T-helper 17 cell (primary cell): ENCODE measurements at places on chromosomes 11 and 22.

DNA sequence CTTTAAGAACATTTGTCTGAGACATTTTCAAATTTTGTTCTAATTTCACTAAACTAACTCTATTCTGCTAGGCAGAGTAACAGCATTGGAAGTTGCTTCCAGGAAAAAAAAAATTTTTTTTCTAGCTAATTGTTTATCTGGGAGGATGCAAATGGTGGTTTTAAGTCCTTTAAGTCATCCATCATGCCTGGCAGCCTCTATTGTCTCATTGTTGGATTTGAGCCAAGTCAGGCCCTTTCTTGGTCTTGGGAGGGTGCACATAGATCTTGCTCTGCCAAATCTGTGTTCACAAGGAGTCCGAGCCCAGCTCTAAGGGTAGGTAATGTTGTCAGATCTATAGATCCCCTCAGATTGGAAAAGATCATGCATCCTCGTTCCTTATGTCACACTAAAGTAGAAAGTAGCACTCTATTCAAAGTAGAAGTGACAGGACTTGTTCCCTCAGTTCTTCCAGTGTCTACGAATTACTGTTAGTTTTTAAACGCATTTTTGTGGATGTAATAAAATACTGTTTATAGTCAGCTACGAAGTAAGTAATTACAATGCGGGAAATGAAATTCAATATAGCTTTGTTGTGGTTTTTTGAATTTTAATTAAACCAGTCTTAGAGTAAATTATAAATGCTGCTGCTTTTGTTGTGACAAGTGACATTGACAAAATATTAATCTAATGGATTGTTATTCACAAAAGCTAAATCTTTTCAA is 166.0 kb upstream of the RASSF10 start:
- DNase-seq: no peak

DNA sequence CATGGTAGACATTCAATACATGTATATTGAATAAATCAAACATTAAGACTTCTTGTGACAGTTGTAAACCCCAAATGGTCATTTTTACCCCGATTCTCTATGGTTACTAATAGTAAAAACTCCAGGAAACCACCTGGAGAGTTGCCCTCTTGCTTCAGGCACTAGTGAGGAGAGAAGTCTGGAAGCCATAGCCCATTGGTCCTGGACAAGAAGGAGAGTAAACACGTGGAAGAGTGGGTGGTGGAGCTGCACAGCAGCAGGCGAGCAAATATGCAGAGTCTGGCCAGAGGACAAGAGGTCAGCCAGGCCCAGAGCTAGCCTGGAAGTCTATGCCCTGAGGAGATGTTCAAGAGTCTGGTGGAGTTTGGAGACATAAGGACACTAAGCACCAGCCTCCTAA is 17.7 kb downstream of the DCHS1 start:
- no peak for DNase-seq

DNA sequence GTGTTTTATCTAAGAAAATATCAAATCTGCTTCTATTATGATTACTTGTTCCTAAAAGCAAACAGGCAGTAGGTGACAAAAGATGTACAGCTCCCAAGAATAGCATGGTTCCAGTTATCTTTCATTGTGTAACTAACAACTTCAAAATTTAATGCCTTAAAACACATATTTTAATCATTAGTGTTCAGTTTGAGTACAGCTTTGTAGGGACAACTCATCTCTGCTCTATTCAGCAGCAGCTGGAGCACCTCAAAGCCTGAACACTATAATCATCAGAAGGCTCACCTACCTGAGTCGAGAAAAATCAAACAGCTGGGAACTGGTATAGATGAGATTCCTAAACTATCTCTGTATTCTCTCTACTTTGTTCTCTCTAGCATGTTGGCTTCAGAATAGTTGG is 24.3 kb upstream of the OR5B12 start:
- no peak for DNase-seq

DNA sequence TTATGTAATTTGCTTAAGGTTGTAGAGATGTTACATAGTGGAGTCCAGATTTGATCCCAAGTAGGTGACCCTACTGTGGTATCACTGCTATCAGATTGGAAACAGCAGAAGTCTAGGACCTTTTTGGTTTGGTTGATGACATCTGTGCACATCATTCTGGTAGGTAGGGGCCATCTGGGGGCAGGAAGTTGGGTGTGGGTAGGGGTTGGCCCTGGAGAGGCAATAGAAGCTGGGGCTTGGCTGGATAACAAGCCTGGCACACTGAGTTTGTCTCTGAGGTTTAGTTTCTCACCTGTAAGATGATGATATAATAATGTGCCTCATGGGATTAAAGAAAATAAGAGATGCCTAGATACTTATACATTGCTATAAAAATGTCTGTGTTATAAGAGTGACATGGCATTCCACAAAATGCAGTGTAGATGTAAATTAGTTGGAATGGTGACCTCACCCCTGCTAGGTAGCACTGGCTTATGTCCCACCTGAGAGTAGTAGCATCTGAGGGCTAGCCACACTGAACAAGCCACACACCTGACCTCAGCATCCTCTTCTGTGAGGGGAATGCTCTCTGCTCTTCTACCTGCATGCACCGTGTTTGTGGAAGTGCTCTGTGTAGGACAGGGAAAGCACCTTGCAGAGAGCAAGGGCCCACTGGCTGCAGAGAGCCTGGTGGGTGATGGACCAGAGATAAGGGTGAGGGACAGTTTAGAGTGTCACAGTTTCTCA is 36.9 kb downstream of the PTPRJ start:
- no peak for DNase-seq

- no peak for DNase-seq
These were observed 514 bp upstream of the AMBRA1 start for GRCh38 chr11:46594374-46594700.

DNA sequence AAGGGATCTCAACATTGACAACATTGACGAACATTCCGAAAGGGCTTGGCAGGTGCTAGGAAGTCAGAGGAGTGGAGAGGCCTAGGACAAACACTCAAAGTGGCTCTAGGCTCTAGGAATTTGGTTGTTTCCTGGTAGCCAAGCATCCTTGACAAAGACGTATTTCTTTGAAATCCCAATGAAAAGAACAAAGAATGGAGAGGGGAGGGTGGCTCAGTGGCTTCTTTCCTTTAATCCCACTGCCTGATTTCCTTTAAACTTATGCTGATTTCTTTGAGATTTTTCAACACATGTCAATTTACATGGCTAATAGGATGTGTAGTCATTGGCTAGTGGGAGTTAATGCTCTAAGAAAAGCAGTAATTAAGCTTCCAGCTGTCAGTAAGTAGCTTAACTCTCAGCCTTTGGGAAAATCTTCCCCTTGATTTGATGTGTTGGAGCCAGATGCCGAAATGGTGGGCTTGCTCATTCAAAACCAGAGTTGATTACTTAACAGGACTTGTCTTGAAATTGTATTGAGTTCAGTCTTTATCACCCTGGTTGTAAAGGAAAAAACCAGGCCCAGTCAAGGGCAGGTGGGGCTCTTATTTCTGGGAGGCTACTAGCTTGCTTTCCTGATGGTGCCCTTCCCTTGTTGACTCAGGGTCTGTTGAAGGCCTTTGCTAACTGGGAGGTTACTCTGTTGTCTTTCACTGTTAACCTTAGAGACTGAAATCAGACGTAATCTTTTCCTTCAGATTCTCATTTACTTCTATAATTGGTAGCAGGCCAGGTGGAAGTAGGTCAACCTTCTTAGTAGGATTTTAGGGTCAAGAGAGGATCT is 44.6 kb upstream of the SORL1-AS1 start:
- no peak for DNase-seq

DNA sequence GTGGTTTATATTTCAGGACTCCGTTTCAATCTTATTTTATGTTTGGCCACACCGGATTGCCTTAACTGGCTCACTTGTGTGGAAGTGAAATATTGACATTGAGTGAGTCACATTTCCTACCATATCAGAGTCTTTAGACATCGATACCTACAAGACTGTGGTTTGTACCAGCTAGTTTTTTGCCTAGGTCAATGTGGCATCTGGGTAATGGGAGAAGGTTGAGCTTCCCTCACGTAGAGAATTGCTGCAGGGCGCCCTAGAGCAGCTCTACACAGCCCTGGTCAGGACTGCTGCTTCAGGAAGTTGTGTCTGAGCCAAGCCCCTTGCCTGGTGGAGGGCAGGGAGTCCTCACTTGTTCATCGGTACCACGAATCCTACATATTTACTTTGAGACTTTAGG is 1.6 kb downstream of the GRAMD1B start:
- DNase-seq: no peak

DNA sequence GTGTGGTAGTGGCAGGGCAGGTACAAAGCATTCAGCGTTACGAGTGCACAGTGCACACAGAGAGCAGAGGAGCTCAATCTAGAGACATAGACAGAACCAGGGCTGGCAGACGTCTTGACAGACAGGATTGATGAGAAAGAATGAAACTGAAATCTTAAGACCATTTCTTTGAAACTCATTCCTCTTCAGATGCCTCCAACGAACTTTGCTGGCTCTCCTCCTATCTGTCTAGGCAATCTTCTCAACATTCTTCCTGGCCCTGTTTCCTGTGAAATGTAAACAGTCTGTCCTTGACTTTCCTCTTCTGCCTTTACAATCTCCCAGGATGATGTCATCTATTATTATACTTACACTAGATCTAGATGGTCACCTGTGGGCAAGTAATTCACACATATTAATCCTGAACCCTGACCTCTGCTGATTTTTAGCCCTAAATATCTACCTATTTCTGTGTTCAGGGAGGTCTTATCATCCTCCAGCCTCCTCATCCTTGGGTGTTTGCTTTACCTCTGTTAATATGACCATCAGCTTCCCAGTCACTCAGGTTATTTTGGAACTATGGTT is 119.5 kb downstream of the ENTHD1 start:
- DNase-seq: no peak

DNA sequence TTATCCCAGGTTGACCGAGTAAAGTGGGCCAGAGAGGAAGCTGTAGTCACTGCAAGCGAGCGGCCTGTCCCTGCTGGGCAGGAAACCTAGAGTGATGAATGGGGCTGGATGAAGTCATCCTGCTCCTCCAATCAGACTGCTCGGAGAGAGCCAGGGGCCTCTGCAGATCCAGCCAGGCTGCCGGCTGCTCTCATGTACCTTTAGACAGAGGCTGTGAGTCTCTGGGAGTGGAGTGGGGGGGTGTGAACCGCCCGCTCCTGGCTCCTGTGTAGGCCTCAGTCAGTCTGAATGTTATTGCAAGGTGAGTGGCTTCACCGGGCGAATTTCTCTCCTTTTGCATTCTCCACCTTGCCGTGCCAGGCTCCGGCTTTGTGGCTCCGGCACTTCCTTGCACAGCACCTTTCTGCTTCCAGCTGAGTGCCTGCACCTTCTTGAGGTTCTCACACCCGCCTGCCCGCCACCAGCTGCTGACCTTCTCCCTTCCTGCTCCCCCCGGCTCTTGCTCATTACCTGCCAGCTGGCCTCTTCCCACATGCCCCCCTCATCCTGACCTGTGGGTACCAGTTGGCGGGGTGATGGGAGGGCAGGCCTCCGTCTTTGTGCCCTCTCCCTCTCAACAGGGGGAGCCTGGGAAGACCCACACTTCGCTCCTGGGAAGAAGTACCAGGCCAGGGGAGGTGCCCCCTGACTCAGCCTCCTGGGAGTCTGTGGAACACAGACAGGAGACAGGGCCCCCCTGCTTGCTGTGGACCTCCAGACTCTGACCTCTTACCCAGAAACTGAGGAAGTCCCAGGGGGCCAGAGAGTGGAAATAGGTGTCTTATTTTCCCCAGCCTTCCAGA is 79.9 kb downstream of the GRAMD1B start:
- DNase-seq: no peak

- DNase-seq: no peak
These were observed 3.9 kb downstream of the FRMD8 start for GRCh38 chr11:65390099-65390941.

DNA sequence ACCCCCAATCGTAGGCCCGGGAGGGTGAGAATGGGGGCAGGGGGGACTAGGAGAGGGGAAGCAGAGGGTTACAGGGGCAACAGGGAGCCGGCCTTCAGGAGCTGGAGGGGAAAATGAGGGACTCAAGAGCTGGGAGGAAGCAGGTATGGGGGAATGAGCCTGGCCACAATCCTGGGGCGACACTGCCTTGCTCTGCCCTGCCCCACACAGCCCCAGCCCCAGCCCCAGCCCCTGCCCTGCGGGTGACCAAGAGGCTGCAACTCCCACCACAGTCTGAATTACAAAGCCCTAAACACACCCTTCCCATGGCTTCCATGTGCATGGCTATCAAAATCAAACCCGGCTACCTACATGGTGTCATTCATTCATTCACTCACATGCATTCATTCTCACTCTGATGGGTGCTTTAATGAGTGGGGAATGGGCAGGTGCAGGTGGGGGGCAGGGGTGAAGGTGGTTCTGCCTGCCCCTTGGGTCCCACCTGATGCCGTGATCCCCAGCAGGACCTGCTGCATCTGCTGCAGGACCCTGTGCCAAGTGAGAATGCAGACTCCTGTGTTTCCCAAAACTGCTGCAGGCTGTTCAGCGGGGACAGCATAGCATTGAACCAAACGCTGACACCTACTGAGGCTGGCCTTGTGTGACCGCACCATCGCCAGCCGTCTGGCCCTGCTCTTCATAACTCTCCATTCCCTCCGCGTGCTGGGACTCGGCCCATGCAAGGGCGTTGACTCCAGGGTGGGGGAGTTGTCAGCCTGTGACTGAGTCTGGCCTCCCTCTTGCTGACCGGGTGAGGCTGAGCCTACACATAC is 9.5 kb upstream of the LINC01488 start:
- no peak for DNase-seq

DNA sequence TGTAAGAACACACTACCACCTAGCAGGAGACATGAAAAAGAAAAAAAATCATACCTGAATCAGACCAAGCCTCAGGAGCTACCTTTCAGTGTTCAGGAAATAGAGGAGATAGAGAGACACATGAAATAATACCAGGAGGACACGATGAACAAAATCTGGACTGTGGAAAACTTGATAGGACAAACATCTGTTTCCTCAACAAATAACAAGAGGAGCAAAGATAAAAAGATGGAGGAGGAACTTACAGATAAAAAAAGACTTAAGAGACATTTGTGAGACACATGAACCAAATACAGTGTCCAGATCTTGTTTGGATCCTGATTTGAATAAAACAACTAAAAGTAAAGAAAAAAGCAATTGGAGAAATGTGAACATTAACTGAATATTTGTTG is 12.4 kb upstream of the KCNE3 start:
- no peak for DNase-seq

DNA sequence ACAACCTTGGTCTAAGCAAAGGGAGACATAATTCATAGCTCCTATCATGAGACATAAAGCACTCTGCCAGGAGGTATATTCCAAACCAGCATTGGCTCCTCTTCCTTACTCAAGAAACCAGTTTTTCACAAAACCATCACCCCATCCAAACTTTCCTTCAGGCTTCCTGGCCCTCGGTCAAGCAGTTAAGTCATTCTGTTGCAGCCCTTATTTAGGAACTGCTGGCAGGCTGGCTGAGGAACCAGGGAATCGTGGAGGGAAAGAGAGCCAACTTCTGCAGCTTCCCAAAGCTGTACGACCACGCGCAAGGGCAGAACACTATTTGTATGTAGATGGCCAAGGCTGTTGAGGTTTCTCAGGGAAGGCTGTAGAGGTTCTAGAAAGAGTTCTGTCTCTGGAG is 680 bp downstream of the IFT46 start:
- DNase-seq: no peak
